ENCODE measurements at places on chromosomes 7 and 10.
A peak's percentile ranks its signal among the peaks of the same experiment; 100 is the strongest.

DNA sequence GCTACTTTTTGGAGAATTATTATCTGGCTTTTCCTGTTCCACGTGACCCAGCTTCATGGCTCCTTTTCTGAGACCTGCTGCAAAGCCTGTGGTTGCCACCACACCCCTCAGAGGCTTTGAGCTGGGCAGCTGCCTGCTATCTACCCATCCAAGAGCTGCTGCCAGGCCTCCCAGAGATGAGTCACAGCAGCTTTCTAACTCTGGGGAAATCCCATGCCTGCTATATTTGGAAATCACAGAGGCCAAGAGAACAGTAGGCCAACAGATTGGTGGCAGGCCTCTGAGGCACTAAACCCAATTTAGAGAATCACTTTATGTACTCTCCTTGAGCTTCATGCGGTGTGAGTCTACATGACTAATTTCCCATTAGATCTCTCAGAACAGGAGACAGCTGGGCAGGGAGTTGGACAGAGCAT is 35.2 kb downstream of the SGCE start:
- DNase-seq = peak; percentile 15

DNA sequence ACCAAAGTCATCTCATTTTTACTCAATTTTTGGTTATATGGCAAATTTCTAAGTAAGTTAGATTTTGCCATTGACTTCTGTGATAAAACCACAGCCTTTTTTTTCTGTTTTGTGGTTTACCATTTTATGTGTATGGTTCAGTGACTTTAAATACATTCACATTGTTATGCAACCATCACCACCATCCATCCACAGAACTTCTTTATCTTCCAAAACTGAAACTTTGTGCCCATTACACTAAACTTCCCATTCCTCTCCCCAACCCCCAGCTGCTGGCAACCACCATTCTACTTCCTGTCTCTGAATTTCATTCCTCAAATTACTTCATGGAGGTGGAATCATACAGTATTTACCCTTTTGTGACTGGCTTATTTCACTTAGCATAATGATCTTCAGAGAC is 280.4 kb upstream of the TCERG1L start:
- no peak for DNase-seq

DNA sequence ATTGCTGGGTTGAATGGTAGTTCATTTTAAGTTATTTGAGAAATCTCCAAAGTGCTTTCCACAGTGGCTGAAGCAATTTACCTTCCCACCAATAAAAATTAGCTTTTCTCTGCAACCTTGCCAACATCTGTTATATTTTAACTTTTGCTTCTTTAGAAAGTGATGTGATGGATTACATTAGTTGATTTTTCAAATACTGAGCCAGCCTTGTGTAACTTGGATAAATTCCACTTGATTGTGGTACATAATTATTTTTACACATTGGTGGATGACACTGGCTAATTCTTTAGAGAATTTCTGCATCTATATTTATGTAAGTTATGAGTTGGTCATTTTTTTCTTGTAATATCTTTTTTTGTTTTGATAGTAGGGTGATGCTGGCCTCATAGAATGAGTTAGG is 634.1 kb downstream of the GALNT17 start:
- DNase-seq = no peak

- DNase-seq = no peak
Measured at GRCh38 chr7:107889992-107890391, 991 bp upstream of the DLD start.

DNA sequence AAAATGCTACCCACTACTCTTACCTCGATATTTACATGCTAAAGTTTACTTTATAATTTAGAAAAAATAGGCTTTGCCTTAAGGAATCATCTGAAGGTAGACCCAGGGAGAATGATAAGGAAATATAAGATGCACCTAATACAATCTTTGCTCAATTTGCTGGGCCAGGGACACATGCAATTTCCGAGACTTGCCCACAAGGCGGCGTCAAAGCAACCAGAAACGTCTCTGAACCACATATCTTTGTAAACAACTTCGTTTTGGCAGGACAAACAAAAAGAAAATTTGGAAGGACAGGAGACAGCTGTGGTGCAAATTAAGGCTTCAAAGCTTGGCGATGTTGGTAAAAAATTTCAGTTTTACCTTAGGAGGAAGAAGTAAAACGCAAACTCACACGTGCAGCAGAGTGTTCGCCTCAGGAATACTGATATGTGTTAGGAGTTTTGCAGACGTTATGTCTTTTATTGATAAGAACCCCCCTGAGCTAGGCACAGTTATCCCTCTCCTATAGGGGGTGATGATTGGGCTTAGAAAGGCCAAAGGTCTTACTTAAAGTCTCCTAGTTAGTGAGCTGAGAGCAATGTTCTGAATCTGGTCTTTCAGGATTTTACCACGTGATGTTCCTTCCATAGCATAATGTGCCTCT is 134.3 kb downstream of the PRKCQ start:
- peak; percentile 69 for DNase-seq

DNA sequence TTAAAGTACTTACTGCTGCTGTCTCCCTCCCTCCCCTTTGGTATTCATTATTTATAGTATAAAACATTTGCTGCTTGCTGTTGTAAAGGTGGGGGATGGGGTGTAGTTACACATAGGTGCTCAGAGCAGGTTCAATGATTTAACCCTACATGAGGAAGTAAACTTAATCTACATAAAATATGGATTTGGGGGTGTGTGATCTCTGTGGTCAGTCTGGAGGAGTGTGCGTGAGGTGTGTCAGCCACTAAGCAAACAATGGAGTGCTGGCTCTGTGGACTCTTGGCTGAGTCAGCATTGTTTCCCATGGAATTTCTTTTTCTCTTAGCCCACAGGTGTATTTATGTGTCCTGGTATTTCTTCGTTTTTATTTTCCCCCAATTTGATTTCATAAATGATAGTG is 133.9 kb downstream of the AUTS2 start:
- no peak for DNase-seq

DNA sequence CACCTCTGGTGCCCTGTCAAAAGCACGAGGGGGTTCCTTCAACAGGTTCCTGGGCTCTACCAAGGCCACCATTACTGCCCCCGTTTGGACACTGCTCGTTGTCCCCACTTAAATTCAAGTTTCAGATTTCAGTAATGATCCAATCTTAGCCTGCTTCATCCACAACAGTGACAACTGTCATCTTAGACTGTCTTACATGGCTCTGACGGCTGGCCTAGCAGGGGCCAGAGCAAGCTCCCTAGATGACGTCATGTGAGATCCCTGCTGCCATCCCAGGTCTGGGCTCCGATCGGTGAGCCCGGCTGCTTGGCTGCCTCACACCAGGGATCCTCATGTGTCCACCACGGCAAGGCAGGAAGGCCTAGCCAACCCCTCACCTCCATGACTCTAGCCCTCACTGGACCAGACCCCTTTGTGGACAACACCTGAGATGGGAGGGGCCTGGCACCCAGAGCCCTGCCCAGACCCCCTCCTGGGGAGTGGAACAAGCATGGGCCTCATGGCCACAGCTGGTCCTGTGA is 82.5 kb downstream of the FAM53B start:
- no peak for DNase-seq

DNA sequence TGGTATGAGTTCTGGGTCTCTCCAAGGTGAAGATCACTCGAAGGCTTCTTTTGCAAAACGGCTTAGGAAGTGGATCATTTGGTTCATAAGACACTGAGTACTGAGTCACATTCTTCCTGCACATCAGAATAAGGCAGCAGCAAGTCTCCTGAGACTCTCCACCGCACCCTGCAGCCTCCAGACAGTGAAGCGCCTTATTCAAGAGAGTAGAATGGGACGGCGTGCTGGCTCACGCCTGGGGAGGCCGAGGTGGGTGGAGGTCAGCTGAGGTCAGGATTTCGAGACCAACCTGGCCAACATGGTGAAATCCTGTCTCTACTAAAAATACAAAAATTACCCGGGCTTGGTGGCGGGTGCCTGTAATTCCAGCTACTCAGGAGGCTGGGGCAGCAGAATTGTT is 70.3 kb downstream of the C10orf143 start:
- DNase-seq = no peak

All from activated CD8-positive, alpha-beta memory T cell treated with anti-CD3 and anti-CD28 coated beads, Interleukin-2, amount 50 U/mL, for 4 hours (primary cell).